Stimulated activated CD4-positive, alpha-beta T cell treated with anti-CD3 and anti-CD28 coated beads, Interleukin-1b, Interleukin-23, amount 100 ng/mL, for 1 hour (primary cell): ENCODE measurements at places on chromosomes 11 and 22.

GRCh38 chr11:69010964-69011623 is 2.0 kb downstream of the MRGPRF start:
- DNase-seq = no peak

GRCh38 chr11:15651816-15652215 is 537.1 kb downstream of the INSC start:
- no peak for DNase-seq

DNA sequence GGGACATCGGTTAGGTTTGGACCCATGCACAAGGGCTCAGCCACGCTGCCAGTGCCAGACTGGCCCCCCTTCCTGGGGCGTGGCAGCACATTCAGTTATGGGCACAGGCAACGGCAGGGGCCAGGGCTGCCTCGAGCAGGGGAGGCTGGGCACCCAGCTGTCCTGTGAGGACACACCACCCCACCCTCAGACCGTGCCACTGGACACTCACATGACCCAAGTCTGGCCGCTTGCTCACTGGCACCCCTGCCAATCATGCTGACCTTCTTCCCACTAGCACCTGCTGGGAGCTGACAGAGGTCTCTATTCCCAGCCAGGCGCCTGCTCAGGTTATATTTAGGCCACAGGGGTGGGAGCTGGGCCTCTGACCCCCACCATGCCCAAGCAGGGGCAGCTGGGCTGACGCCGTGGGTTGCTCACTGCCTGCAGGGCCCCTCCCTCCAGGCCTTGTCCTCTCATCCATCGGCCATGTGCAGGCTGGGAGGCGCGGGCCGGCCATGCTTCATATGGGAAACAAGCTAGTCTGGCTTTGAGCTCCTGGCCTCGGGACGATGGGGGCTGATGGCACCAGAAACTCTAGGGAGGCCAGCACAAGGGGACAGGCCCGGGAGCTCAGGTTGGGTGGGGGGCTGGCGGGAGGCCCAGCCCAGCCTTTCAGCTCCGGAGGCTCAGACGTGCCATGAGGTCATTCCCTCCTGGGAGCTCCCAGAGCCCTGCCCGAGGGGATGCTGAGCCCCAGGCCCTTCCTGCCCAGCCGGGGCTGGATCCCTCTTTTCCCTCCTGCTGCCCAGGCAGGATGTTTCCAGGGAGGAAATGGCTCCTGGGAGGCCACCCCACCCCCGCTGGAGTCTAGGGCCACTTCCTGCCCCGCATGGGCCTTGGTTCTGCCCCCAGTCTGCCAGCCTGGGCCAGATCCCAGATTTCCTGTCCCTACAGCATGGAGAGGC is 15.2 kb upstream of the TBX1 start:
- no peak for DNase-seq

DNA sequence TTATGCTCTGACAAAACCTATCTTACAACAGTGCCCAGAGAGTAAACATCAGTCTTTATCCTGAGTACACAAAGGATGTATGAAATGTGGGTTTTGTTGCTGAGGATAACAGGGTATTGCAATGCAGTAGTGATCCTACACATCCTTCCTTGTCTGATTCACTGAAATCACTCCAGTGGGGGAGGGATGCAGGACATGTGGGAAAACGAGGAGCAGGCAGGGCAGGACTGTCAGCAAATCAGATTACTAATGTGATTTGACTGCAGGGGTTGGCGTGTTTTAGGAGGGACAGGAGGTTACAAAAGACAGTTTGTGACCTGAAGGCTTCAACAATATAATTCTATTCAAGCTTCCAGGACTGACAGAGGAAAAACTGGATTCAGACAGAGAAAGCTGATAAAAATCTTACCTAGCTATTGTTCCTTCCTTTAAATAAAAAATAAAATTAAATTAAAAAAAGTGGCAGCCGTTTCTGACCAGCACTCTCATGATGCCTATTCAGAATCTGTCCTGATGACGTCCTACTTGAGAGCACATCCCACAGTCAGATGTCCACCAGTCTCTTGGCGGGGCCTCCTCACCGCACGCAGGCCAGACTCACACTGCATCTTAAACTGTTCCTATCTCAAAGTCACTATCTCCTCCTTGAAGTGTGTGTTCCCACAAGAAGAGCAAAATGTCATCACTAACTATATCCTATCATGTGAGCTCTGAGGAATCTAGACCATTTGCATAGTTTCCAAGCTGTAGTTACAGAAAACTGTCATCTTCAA is 50.6 kb upstream of the MN1 start:
- DNase-seq = no peak

- DNase-seq = no peak
Observed at GRCh38 chr11:126782810-126783209, 217.8 kb downstream of the KIRREL3 start.

DNA sequence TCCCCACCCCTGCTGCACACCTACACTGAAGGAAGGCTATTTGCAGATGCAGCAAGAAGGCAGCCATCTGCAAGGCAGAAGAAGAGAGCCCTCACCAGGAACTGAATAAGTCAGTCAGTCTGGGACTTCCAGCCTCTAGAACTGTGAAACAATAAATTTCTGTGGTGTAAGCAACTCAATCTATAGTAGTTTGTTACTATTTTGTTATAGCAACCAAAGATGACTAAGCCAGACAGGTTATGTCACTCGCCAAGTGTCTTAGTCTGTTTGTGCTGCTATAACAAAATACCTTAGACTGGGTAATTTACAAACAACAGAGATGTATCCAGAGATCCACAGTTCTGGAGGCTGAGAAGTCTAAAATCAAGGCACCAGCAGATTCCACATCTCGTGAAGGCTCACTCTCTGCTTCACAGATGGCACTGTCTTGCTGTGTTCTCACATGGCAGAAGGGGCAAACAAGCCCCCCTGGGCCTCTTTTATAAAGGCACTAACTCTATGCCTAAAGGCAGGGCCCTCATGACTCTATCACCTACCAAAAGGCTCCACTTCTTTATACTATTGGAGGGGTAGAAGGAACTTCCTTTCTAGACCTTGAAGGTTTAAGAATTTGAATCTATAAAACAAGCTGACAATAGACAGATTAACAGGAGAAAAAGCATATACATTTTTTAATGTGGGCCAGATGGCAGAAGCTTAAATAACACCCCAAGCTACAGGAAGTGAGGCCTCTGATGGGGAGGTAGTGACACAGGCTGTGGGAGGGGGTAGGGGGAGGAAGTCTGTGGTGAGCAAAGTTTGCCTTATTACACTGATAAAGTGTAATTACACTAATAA is 12.3 kb downstream of the APOL6 start:
- DNase-seq = no peak

DNA sequence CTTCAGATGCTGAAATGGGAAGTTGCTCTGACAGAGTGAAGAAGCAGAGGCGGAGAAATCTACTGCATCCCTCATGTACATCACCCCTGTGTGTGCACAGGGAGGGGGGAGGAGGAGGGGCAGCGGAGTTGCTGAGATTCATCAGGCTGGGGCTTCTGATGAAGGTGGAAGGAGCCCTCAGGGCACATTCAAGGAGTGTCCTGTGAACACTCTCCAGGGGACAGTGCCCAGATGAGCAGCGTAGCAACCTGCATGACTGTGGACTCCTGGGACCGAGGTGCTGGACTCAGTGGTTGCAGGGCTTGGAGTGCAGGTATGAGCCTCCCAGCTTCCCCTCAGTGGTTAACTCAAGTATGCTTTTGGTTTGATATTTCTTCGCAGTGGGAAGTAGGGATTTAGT is 257.8 kb upstream of the B3GAT1 start:
- no peak for DNase-seq

- DNase-seq = no peak
Observed at GRCh38 chr22:46592390-46592872, 27.8 kb upstream of the GRAMD4 start.

DNA sequence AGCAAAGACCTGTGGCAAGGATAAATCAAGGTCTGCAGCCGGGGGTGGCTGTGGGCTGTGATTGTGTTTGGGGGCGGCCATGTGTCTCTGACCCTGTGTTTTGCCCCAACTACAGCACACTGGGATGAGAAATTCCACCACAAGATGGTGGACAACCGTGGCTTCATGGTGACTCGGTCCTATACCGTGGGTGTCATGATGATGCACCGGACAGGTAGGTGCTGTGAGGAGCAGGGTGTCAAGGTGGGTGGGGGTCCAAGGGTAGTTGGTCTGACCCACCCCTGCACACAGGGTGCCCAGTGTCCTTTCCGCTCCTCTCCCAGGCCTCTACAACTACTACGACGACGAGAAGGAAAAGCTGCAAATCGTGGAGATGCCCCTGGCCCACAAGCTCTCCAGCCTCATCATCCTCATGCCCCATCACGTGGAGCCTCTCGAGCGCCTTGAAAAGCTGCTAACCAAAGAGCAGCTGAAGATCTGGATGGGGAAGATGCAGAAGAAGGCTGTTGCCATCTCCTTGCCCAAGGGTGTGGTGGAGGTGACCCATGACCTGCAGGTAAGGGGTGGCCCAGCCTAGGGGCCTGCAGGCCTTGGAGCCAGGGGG is 6.7 kb downstream of the SERPINH1 start:
- DNase-seq = no peak

- no peak for DNase-seq
Observed at GRCh38 chr11:69655479-69656428, 14.8 kb downstream of the CCND1 start.

- DNase-seq = no peak
Observed at GRCh38 chr11:2748061-2748813, 48.4 kb upstream of the KCNQ1OT1 start.

- DNase-seq = no peak
Observed at GRCh38 chr22:47127441-47127871, 365.0 kb downstream of the TBC1D22A start.

- DNase-seq = no peak
Observed at GRCh38 chr11:125842321-125842948, 9.3 kb downstream of the PATE4 start.

DNA sequence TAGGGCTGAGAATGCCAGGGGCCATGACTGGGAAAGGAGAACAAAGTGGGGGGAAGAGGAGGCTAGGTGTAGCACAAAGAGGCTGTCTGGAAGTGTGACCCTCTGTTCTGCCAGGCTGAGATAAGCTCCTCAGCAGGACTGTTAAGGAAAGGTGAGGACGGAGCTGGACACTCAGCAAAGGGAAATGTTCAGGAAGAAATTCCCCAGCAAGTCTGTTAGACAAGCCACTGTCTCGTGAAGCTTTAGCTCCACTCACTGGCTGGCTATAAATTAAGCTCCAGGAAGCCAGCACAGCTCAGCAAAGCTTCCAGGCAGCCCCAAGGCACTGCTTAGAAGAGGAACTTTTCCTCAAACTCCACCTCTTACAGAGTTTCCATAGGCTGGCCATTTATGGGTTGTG is 181.2 kb upstream of the API5 start:
- no peak for DNase-seq

DNA sequence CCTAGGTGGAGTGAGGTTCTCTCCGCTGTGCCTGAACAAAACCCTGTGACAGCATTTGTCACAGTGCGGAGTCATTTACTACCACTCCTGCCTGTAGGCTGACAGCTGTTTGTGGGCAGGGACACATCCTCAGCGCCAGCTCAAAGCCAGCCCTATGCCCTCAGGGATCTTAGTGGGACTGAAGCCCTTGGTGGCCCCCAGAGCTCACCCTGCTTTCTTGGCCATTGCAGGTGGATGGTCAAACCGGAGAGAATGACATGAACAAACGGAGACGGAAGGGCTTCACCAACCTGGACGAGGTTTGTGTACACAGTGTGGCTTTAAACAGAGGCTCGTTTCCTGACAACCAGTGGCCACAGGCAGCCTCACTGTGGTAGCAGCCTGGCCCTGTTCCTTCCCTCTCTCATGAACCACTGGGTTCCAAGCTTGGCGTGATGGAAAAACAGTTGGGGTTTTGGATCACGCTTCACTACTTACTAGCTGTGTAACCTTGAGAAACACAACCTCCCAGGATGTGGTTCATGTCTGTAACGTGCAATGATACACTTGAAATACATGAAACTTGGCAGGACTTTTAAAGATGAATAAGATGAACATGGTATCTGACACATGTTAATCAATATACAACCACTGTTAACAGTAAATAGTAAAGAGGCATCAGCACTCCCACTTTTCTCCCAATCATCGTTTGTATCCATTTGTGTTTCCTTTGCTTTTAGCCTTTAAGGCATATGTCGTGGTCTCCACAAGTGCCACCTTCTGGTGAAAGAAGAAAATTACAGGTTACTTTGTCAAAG is 125.8 kb downstream of the MICAL2 start:
- no peak for DNase-seq

GRCh38 chr11:203056-203944 is 3.9 kb downstream of the BET1L start:
- no peak for DNase-seq

DNA sequence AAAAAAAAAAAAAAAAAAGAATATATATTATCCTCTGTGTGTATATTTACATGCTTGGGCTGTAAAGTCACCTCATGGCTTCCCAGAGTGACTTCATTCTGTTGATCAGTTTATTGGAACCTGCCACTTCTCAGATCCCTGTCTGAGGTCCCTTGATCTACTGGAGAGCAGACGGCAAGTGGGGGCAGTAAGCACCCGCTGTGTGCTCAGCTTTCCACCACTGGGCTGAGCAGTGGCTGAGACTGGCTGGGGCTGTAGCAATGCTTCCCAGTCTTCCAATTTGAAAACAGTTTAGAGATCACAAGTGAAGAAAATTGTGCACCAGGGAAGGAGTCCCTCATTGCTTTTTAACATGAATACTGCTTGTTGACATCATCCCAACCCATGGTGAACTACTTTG is 6.9 kb upstream of the RBM4B start:
- no peak for DNase-seq

- no peak for DNase-seq
Observed at GRCh38 chr11:32050264-32050663, 40.6 kb upstream of the RCN1 start.

DNA sequence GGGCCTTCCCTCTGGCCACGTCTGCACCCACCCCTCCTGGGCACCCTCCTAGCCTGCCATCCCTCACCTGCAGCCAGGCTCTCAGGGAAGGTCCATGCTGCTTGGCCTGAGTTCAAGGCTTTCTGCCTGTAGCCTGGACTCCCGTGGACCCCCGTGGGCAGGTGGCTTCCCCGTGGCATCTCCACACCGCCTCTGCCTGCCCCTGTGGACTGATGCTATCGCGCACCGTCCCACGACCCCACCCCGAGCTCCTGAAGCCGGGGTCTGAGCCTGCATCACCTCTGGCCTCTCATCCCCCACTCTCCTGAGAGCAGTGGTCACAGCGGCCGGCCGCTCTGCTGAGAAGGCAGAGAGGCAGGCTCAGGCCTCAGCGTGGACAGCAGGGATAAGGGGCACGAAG is 4.5 kb downstream of the IFITM5 start:
- no peak for DNase-seq

GRCh38 chr11:67634366-67635230 is 4.9 kb upstream of the NUDT8 start:
- no peak for DNase-seq

GRCh38 chr11:116073854-116074837 is 569.9 kb upstream of the CADM1 start:
- no peak for DNase-seq
